ENCODE measurements at places on chromosomes 7 and 10. TPM values are rescaled to one million over a fixed set of nuclear protein-coding genes. Genes with fewer than 3 reads are reported as not detected.
A peak's percentile ranks its signal among the peaks of the same experiment; 100 is the strongest.

- DNase-seq, result no peak
These were observed 30.7 kb downstream of the FGFR2 start for GRCh38 chr10:121567569-121567968.

GRCh38 chr10:128854963-128855362, 612.1 kb upstream of the MGMT start:
- no peak for DNase-seq

The TMEM72 gene
- total RNA-seq, result not detected

DNA sequence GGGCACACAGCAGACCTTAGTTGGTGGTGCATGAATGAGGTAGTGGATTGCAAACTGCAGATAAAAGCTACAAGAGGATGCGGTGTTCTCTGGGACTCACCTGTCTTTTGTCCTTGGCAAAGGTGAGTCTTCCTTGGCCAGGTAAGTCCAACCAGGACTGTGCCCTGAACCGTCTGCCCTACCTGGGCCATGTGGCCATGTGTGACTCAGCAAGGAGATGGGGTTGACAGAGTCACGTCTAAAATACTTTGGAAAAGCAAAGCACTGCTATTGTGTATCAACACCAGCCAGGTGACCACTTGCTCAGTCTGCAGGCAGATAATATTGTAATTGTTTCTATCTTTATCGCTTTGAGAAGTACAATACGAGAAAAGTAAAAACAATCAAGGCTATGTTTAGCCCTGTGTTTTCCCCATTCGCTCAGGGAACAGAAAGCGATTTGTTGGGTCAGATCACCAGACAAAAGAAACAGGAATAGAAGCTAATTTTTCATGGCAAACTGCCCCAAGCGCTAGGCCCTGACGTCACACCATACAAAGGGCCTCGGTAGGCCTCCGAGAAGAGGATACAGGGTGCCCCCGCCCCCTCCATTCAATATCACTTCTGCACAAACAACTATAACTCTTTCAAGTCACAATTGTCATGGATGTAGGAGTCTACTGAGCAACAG, 57.3 kb downstream of the FAM53B start:
- DNase-seq, result no peak

DNA sequence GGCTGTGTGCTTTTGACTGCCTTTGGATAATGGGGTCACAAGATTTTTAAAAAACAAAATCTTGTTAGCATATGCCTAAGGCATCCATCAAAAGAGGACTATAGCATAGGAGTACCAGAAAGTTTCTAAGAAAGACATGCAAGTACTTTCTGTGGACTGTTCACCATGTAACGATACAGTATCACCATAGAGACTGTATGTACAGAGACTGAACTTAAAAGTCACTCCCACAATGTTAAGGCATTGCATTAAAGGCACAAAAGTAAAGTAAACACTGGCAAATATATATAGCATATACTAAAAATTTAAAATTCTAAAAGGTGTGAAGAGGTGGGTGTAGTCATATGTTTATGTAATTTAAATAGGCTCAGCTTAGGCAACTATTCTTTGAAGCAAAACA, 190.9 kb downstream of the IMMP2L start:
- DNase-seq, result no peak

GRCh38 chr7:80724249-80724871, 85.9 kb downstream of the CD36 start:
- no peak for DNase-seq

The PLCE1 gene
- total RNA-seq, result 39.7 TPM

DNA sequence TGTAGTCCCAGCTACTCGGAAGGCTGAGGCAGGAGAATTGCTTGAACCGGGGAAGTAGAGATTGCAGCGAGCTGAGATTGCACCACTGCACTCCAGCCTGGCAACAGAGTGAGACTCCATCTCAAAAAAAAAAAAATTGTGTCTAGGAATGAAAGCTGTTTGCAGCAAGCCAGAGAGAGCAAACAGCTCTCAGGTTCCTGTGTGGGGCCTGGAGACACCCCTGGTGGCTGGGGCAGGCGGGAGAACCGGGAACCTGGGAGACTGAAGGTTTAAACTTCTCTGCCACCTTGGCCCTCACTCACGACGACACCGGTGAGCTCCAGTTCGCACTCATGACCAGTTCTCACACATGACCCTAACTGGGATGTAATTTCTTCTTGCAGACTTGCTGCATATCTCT, 13.2 kb upstream of the UNCX start:
- no peak for DNase-seq

GRCh38 chr7:99040104-99040958, 103.6 kb downstream of the SMURF1 start:
- DNase-seq, result peak; percentile 78

GRCh38 chr10:44366941-44367630, 17.8 kb downstream of the CXCL12 start:
- DNase-seq, result no peak

- no peak for DNase-seq
These were observed 31.1 kb downstream of the LMTK2 start for GRCh38 chr7:98137826-98138151.

GRCh38 chr10:14327527-14327926, 3.2 kb downstream of the FRMD4A start:
- no peak for DNase-seq

The TLX1 gene
- total RNA-seq, result 0.13 TPM

The HTR5A gene
- total RNA-seq, result not detected

The SPDYE16 gene
- not detected for total RNA-seq

- no peak for DNase-seq
These were observed 160.8 kb downstream of the ZNF438 start for GRCh38 chr10:30870896-30871295.

The LIPM gene
- not detected for total RNA-seq

The NODAL gene
- not detected for total RNA-seq

GRCh38 chr10:113494761-113495160, 58.1 kb upstream of the HABP2 start:
- no peak for DNase-seq

- DNase-seq, result no peak
These were observed 5.5 kb downstream of the ACTA2 start for GRCh38 chr10:88946965-88947590.

DNA sequence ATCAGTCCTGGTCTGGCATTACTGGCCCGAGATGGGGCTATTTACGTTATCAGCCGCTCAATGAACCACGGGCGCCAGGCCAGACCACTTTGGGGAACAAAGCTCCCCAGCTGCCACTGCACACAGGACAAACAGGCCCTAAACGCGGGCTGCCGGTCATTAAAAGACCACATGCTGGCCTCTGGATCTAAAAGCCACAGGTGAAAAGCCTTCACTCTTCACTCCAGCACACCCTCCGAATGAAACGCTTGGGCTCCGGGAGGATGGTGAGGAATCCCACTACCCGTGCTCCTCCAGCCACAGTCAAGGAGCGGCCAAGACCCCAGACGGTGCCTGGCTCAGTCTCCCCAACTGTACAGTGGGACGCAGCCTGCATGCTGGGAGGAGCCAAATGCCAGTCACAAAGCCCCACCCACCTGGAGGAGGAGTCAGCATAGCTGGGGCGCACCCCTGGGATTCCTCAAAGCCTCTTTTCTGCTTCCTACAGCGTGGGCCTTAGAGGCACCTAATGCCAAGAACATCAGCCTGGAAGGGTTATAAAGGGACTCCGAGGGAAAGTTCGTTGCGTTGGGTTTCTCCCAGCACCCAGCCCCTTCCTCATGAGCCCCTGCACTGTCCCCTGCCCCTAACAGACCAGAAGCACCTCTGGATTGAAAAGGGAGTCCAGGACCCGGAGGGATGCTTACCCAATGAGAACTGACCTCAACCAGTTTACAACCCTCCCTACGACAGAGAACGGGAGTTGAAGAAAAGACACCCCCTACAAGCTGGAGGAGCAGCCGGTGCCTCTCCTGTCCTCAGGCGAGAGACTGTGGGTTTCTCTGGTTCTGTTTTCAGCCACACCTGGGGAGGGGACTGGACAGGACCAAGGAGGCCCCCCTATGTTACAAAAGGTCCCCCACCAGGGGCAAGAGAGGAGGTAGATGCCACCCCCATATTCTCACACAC, 4.7 kb downstream of the PDGFA start:
- DNase-seq, result no peak

GRCh38 chr7:23410446-23411183, 59.7 kb downstream of the IGF2BP3 start:
- DNase-seq, result no peak

The FGFBP3 gene
- 1.5 TPM for total RNA-seq

DNA sequence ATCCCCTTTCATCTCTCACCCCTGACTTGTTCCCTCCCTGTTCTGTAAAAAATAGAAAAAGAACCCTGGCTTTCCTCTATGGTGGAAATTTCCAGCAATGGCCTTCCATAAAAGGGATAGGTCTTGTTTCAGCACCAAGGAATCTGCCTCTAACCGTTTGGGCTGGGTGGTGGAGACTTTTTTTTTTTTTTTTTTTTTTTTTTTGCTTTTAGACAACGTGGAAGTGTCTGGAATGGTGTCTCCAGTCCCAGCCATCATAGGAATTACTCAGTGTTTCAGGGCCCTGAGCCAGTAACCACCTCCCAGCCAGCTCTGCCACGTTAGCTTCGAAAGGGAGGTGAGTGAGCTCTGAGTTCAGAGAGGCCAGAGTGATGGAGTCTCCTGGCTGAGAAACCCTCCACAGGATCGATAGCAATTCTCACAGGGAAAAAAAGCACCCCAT, 97.3 kb upstream of the COL1A2 start:
- DNase-seq, result no peak

GRCh38 chr10:6255548-6256061, 52.9 kb downstream of the PFKFB3 start:
- no peak for DNase-seq

The FRMD4A gene
- 7.1 TPM for total RNA-seq

- DNase-seq, result no peak
These were observed 18.1 kb downstream of the RAB11FIP2 start for GRCh38 chr10:118028619-118029018.

GRCh38 chr10:44908936-44909630, 2.1 kb upstream of the TMEM72 start:
- DNase-seq, result no peak

GRCh38 chr10:36671607-36672006, 453.8 kb upstream of the ANKRD30A start:
- no peak for DNase-seq

DNA sequence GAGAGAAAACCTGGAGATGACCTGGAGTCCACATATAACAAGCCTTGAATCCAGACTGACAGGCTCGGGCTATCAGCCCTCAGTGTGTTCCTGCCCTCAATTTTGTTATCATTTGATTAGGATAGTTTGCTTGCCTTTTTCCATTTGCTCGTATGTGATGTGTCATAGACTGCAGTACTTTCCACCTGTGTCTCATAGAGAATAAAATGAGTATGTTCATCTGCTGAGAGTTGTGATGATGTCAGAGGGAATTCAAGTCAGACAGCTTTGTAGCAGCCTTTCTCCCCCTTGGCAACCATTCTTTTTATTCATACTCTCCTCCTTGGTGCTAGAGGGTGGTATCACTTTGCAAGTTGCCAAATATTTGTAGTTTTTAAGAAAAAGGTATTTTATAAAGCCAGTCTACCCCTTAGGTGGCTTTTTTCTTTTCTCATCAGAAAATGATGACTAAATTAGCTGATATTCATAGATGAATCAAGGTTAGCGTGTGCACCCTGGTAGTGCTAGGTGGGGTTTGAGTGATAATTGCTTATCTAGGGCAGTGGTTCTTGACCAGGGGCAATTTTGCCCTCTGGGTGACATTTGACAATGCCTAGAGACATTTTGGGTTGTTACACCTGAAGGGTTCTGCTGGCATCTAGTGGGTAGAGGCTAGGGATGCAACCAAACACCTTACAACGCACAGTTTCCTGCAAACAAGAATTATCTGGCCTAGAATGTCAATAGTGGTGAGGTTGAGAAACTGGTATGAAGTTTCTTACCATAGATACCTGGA, 5.4 kb downstream of the SGPL1 start:
- no peak for DNase-seq

DNA sequence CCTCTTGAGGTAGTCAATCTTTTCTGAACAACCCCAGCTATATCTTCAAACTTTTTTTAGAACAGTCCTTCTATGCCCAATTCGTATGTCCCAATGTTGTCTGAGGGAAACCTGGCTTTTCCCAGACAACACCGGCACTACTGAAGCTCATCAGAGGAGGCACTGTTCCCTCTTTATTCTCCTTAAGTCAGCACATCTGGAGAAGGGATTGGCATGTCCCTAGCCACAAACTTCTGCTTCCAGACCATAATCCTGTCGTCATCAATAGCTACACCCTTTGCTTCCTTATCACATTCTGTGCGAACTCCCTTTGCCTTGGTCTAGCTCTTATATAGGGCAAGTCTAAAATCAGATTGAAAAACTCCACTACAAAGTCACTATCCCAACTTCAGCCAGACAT, 22.9 kb downstream of the PON3 start:
- DNase-seq, result no peak

DNA sequence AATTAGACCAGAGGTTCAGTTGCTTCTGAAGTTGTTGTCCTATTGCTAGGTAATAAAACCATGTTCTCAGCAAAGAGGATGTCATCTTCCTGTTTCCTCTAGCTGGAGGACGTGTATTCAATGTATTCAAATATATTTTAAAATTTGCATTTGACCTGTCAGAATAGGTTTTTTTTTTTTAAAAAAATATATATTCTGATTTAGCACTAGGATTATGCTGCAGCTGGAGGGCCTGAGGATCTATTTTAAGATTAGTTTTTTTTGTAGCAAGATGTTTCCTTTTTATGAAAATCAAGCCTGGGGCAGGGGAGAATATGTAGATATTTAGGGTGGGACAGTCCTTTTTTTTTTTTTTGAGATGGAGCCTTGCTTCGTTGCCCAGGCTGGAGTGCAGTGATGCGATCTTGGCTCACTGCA, 337.0 kb downstream of the FRMD4A start:
- DNase-seq, result no peak

DNA sequence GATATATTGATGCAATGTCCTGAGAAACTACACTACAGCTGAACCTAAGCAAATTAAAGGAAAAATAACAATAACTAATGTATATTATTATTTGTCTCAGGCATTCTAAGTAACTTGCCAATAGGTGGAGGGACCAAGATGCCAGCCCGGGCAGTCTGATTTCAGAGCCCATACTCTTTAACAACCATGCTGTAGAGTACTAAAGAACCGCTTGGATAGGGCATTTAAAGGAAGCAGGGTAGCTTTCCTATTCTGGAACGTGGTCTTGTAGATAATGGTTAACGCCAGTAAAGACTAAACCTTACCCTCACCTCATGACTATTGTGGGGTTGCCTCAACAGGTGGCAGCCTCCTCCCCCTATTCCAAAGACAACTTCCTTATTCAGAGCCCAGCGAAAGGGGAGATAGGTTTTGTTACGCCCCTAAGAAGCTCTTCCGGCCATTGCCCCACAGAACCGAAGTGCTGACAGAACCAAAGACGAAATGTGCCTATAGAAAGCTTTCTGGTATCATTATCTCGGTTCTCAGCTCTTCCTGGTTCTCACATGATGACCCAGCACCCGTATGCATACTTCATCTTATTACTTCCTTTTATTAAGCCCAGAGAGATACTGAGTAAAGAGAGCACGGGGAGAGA, 707 bp upstream of the C1GALT1 start:
- peak; percentile 64 for DNase-seq

GRCh38 chr7:38518541-38518940, 112.6 kb downstream of the AMPH start:
- no peak for DNase-seq

The UCMA gene
- not detected for total RNA-seq

- DNase-seq, result no peak
These were observed 176.5 kb downstream of the SRPK2 start for GRCh38 chr7:105212212-105212611.

Data from Panc1 (cell line).